ENCODE measurements at places on chromosomes 13 and 19.
A peak's percentile ranks its signal among the peaks of the same experiment; 100 is the strongest.

DNA sequence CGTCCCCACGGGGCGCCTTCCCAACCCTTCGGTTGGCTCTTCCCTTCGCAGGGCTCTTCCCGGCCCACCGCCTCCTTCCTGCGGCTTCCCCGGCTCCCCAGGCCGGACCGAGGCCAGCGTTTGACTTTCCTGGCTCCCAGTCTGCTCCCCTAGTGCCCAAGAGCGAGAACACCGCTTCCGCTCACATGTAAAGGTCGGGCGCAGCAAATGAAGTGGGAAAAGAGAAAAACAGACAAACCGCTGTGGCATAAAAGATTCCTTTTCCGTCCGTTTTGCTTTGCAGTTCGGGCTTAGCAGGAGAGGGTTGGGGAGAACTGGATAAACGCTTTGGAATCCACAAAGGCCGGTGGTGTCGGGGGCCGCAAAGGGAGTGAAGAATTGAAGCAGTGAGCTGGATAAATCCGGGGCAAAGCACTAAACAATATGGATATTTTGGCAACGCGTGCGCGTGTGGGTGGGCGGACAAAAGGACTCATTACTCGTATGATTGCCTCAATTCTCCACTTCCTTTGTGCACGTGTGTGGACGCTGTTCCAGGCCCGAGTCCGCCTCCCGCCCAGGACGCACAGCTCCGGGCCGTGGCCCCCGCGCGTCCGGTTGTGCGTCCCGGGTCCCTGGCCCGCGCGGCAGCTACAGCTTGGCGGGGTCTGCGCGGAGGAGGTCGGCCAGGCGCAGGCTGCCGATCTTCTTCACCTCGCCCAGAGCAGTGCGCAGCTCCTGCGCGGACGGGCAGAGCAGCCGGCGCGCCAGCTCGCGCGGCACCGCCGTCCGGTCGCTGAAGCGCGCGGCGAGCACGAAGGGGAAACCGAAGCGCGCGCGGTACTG is 8.6 kb upstream of the CDX2 start:
- no peak for DNase-seq
- H3K27ac ChIP-seq, result no peak overlapping the region
- H3K27me3 ChIP-seq, result peaks cover 33% of the 10 kb centered on the region
- no peaks in the 10 kb centered on the region for H3K36me3 ChIP-seq
- no peak overlapping the region for H3K4me3 ChIP-seq

- H3K4me3 ChIP-seq, result no peak within 1 kb of the TSS
- no peak for DNase-seq
- H3K27ac ChIP-seq, result peak within 1 kb of the TSS; percentile 12
These were observed at the start of gene CEACAM16 for GRCh38 chr19:44698492-44699201. CEACAM16 (plus strand) TSS chr19:44699151; CDS start chr19:44701457, 2,306 bp downstream.

GRCh38 chr13:111314852-111315251 is 5.6 kb upstream of the TEX29 start:
- no peak overlapping the region for H3K27ac ChIP-seq
- no peak for DNase-seq
- H3K4me3 ChIP-seq, result no peak overlapping the region
- no peaks in the 10 kb centered on the region for H3K36me3 ChIP-seq

DNA sequence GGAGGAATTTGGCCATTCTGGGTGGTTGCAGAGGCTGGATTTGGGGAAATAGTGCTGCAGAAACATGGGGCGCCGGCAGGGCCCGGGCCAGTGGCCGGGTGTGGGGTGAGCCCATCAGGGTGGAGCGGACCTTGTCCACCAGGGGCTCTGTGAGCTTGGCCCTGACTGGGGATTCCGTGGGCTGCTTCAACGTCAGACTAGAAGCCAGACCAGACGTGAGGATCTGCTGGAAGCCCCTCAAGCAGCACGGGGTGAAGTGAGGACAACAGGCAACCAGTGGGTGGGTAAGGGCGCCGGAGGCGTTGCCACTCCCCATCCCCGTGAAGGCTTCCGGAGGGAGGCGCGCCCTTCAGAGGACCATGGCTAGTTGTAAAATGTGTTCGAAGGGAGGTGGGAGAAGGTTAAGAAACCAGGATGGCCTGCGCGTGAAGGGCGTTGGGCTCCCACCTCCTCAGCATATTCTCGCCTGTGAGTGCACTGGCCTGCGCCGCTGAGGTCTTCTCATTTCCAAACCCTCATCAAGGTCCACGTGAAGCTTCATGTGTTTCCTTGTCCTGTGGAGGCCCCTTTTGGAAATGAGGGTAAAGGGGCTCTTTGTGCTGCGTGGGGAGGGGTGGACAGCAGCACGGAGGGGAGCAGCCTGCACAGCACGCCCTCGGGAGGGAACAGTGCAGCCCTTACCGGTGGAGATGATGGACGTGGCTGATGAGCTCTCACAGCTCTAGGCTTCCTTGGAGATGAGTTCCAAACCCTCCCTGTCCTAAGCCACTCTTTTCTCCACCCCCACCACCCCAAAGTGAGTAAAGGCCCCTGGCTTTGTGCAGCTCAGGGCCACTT is 8.3 kb downstream of the TEX29 start:
- no peaks in the 10 kb centered on the region for H3K27me3 ChIP-seq
- no peak overlapping the region for H3K27ac ChIP-seq
- DNase-seq, result peak; percentile 20
- no peak overlapping the region for H3K4me3 ChIP-seq
- H3K36me3 ChIP-seq, result no peaks in the 10 kb centered on the region

- no peak overlapping the region for H3K4me3 ChIP-seq
- no peak for DNase-seq
- no peak overlapping the region for H3K27ac ChIP-seq
These were observed 18.0 kb upstream of the IGFL4 start for GRCh38 chr19:46058778-46059177.

DNA sequence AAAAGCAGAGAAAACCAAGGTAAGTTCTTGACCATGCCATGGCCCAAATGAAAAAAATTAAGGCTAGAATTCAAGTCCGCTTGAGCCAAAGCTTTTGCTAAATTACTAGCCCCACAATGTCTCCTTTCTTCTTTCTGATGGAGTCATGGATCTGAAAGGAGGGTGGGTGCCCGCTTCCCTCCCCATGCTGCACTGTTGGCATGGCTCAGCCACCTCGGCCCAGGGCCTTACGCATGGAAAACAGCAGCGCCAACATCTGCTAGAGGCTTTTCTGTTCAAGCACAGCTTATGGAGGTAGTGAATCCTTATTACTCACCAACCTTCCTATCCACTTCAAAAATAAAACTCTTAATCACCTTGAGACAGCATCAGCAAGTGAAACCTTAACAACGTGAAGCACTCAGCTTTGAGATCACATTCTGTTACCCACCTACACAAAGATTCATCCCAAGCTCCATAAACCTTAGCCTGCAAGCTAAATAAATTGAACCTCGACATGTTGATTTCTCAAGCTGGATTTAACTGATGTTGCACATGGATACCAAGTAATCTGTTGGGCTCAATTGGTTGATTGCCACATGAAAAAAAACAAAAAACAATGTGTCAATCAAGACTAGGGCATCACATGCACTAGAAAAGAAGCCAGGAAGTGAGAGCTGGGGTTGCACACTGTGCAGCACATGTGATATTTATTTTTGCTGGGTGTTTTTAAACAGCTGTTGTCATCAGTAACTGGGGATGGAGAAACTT is 43.4 kb downstream of the TPT1 start:
- H3K36me3 ChIP-seq, result no peaks in the 10 kb centered on the region
- no peaks in the 10 kb centered on the region for H3K27me3 ChIP-seq

- peaks cover 10% of the 10 kb centered on the region for H3K36me3 ChIP-seq
- no peaks in the 10 kb centered on the region for H3K27me3 ChIP-seq
- H3K4me3 ChIP-seq, result no peak overlapping the region
- H3K27ac ChIP-seq, result no peak overlapping the region
- no peak for DNase-seq
These were observed 3.8 kb upstream of the TM6SF2 start for GRCh38 chr19:19276851-19277250.

DNA sequence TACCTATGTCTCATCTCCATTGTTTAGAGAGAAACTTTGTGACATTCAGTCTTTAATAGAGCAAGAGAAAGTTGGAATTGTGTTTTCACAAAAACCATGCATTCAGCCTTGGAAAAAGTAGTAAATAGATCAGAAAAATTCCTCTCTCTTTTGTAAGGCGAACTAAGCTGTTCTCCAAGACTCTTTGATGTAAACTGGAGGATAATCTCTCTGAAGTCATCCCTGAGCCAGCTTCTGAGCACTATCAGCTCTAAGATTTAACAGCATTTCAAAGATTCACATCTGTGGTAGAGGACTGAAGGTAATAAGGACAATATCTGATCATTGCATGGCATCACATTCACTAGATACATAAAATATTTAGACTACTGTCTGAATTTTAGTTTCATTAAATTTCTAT is 904.6 kb upstream of the ATXN8OS start:
- H3K27ac ChIP-seq, result no peak overlapping the region
- no peak overlapping the region for H3K4me3 ChIP-seq
- DNase-seq, result no peak
- H3K36me3 ChIP-seq, result no peaks in the 10 kb centered on the region
- no peaks in the 10 kb centered on the region for H3K4me1 ChIP-seq
- H3K27me3 ChIP-seq, result no peaks in the 10 kb centered on the region

DNA sequence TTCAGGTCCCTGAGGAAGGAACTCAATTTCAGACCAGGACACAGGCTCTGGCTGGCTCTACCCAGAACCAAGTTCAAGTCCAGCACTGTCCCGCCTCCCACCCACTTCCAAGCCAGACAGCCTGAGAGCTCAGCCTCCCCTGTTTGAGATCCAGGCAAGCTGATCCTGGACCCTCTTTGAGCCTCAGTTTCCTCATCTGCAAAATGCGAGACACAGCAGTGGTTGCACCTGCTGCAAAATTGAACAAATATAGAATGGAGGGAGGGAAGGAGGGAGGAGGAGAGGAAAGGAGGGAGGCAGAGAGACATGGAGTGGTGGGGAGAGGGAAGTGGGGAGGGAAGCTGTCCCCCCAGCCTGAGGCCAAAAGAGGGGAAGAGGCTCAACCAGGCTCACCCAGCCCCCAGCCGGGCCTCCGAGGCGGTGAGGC is 751 bp downstream of the TMEM221 start:
- H3K27me3 ChIP-seq, result peaks cover 2% of the 10 kb centered on the region
- no peak for DNase-seq
- H3K36me3 ChIP-seq, result no peaks in the 10 kb centered on the region
- no peaks in the 10 kb centered on the region for H3K4me1 ChIP-seq

- H3K4me3 ChIP-seq, result no peak overlapping the region
- no peak for DNase-seq
- no peaks in the 10 kb centered on the region for H3K36me3 ChIP-seq
These were observed 2.5 kb downstream of the ZNF430 start for GRCh38 chr19:21022996-21023395.

GRCh38 chr19:4267101-4267900 is 11.8 kb upstream of the SHD start:
- no peak overlapping the region for H3K4me3 ChIP-seq
- H3K27me3 ChIP-seq, result no peaks in the 10 kb centered on the region
- DNase-seq, result peak; percentile 77
- peaks cover 12% of the 10 kb centered on the region for H3K36me3 ChIP-seq
- H3K4me1 ChIP-seq, result peaks cover 24% of the 10 kb centered on the region

DNA sequence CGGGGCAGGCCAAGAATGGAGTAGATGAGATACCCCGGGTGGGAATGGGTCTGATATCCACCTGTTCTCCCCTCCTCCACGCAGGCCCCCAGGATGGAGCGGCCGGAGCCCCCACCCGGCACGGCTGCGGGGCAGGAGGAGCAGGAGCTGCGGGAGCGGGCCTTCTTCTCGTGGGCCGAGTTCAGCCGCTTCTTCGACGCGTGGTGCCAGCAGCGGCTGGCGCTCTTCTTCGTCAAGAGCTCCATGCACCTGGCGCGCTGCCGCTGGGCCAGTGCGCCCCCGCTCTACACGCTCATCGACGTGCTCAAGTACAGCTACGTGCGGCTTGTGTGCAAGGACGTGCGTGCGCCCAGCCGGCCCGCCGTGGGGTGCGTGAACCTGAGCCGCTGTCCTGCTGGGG is 1.2 kb downstream of the ZSWIM9 start:
- H3K36me3 ChIP-seq, result no peaks in the 10 kb centered on the region
- no peak for DNase-seq
- peaks cover 7% of the 10 kb centered on the region for H3K4me1 ChIP-seq
- H3K4me3 ChIP-seq, result no peak overlapping the region
- no peak overlapping the region for H3K27ac ChIP-seq
- H3K27me3 ChIP-seq, result no peaks in the 10 kb centered on the region

- no peak overlapping the region for H3K27ac ChIP-seq
- peaks cover 12% of the 10 kb centered on the region for H3K4me1 ChIP-seq
- no peaks in the 10 kb centered on the region for H3K27me3 ChIP-seq
- H3K4me3 ChIP-seq, result peak overlapping the region; percentile 65
These were observed 911 bp downstream of the ENOX1 start for GRCh38 chr13:43785650-43786471.

GRCh38 chr13:73622381-73622780 is 511.8 kb downstream of the KLF12 start:
- DNase-seq, result no peak
- no peak overlapping the region for H3K4me3 ChIP-seq
- H3K27ac ChIP-seq, result no peak overlapping the region
- H3K36me3 ChIP-seq, result no peaks in the 10 kb centered on the region
- no peaks in the 10 kb centered on the region for H3K27me3 ChIP-seq
- H3K4me1 ChIP-seq, result no peaks in the 10 kb centered on the region

DNA sequence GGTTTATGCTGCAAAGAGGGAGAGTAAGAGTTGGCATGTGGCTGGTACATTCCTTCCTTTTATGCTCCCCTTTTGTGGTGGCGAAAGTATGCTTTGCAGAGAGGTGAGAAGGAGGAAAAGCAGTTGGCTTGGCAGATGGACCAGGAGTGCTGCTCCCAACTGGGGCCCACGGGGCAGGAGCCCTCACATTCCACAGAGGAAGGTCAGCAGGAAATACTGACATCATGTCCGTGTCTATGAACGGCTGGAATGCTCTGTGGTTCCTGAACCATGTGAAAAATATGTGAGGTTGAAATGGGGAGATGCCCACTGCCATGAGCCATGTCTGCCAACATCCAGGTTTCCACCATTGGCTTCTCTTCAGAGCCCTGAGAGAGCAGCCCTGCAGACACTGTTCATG is 33.3 kb upstream of the GAS6 start:
- H3K36me3 ChIP-seq, result no peaks in the 10 kb centered on the region
- H3K4me1 ChIP-seq, result no peaks in the 10 kb centered on the region
- DNase-seq, result no peak
- H3K27ac ChIP-seq, result no peak overlapping the region
- no peaks in the 10 kb centered on the region for H3K27me3 ChIP-seq

GRCh38 chr19:6590827-6591319 is at the start of gene CD70:
CD70 (minus strand) TSS chr19:6591150; CDS start chr19:6591002, 148 bp downstream.
- H3K27ac ChIP-seq, result no peak within 1 kb of the TSS
- H3K4me3 ChIP-seq, result no peak within 1 kb of the TSS
- DNase-seq, result no peak
- peaks cover 5% of the 10 kb centered on the region for H3K27me3 ChIP-seq

- no peaks in the 10 kb centered on the region for H3K4me1 ChIP-seq
- peaks cover under 1% of the 10 kb centered on the region for H3K36me3 ChIP-seq
- DNase-seq, result no peak
- H3K27ac ChIP-seq, result peak overlapping the region; percentile 56
- H3K4me3 ChIP-seq, result peak overlapping the region; percentile 92
- H3K27me3 ChIP-seq, result no peaks in the 10 kb centered on the region
These were observed 581 bp downstream of the RCBTB1 start for GRCh38 chr13:49584771-49585182.
